ENCODE measurements at places on chromosomes 1 and 21.

- DNase-seq = no peak
Observed at GRCh38 chr21:41885341-41886024, 6.3 kb upstream of the PRDM15 start.

DNA sequence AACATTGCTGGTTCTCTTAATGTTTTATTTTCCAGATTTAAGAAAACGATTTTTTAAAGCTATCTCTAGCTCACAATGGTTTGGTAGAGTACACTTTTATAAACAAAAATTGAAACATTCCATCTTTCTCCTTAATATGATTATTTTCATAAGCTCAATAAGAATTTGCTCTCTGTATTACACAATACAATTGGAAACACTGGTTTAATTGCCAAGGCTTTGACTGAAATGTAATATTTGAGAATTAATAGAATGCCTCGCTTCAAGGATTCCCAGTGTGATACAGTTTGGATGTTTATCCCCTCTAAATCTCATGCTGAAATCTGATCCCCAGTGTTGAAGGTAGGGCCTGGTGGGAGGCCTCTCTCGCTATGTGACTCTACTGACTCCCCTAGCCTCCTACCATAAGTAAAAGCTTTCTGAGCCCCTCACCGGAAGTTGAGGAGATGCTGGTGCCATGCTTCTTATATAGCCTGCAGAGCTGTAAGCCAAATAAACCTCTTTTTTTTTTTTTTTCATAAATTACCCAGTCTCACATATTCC is 67.4 kb downstream of the DDAH1 start:
- DNase-seq = no peak

DNA sequence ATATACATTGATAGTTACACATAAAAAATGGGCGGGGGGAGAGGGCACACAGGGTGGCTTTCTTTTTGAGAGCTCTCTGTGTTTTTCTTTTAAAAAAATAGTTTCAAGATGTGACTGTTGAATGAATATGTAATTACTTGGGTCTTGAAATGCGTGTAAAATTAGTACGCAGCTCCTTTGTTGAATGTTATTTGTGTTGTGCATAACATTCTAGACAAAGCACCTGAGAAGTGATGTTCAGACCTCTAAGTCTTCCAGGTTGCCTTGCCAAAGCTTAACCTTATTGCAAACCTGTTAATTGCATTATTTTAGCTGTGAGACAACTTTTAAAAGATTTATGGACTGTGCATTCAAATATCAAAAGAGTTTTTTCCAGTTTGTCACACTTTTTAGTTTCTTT is 5.4 kb downstream of the PBX1 start:
- no peak for DNase-seq

DNA sequence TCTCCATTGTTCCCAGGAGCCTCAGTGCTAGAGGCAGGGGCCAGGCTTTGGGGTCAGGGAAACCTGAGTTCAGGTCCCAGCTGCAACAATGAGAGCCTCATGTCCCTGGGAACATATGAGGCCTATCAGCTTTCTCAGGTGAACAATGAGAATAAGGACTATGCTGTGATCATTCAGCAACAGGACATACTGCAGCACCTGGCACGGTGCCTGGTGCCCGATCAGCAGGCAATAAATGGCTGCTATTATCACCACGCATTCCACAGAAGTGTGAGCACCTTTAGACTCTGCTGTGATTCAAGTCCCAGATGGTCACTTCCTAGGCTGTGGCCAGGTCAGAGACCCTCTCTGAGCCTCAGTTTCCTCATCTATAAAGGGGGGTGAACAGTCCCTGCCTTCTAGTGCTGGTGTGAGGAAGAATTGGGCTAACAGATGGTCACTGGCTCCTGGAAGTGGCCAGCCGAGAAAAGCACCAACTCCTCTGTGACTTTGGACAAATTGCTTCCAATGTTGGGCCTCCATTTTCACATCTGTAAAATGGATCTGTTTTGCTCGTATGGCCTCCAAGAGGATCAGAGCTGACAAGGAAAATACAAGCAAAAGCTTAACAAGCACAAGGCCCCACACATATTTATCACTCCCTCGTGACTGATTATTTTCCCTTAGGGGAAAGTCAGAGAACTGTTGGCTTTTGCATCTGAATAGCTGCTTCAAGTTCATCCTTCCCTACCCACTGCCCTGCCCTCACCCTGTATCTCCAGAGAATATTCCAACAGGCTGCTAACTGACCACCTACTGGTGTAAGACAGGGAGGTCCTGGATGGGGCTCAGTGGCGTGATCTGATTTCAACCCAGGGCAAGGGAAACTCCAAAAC is 1.1 kb downstream of the SLC5A9 start:
- no peak for DNase-seq

GRCh38 chr1:185573677-185574076 is 160.5 kb upstream of the HMCN1 start:
- no peak for DNase-seq

DNA sequence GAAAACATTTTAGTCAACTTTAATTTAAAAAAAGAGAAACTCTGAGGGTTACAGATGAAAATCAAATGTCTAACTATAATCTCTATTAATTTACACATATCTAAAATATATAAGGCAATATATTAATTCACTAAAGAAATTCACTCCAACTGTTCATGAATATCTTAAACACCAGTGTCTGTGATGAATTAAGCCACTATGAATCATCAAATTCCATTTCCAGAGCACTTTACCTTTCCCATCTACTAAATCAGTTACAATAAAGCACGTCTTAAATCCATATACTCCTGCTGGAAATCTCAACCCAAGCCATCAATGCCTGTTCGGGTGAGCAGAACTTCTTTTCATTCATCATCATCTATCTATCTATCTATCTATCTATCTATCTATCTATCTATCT is 4.3 kb downstream of the TAF5L start:
- no peak for DNase-seq

GRCh38 chr1:158150523-158150922 is 30.2 kb upstream of the CD1D start:
- no peak for DNase-seq

DNA sequence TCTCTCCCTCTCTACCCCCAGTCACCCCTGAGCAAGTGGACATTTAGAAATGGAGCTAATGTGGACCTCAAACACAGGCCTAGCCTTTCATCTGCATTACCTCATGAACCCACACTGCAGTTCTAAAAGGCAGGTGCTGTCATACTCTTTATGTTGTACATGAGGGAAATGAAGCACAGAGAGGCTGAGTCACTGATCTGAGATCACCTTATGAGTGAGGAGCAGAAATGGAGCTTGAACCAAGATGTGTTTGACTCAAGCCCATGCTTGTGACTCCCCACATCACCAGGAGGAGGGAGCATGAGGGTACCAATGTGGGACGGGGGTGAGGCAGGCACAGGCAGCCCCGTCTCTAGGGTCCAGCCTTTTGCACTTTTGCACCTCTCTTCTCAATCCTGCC is 702.8 kb downstream of the PTPRU start:
- no peak for DNase-seq

GRCh38 chr1:220757441-220757840 is 9.3 kb downstream of the MTARC2 start:
- DNase-seq = no peak

DNA sequence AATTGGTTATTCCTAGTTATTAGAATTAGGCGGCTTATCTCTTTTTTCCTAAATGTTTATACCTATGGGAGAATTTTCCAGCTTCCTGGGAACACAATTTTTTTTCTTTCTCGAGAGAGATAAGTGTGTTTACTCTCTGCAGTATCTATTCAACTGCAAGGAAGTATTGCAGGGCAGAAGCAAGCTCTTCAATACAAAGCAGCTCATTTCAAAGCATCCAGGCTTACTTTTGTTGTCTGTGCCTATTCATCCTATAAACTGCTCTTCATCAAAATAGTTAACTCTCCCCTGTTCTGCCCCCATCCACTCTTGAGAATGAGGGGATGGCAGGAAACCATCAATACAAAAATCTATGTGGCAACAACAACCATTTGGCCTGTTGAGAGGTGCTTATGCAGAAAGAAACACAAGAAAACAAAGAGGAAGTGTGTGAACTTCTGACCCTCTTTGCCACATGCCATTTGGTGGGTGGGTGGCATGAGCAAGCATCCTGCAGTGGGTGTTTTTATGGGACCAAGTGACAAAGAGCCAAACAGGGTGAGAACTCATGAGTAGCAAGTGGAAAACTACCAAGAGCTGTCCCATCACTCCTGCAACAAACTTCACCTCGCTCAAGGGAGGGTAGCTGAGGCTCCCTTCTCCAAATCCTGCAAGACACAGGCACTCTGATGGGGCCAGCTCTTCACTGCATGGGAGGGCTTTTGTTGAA is 50.6 kb upstream of the MRPS6 start:
- DNase-seq = no peak

GRCh38 chr1:2979191-2980072 is 41.8 kb upstream of the ACTRT2 start:
- DNase-seq = no peak

- DNase-seq = no peak
Observed at GRCh38 chr1:173099166-173099565, 48.4 kb upstream of the TNFSF18 start.

GRCh38 chr1:1788646-1789431 is 10.6 kb upstream of the NADK start:
- no peak for DNase-seq

DNA sequence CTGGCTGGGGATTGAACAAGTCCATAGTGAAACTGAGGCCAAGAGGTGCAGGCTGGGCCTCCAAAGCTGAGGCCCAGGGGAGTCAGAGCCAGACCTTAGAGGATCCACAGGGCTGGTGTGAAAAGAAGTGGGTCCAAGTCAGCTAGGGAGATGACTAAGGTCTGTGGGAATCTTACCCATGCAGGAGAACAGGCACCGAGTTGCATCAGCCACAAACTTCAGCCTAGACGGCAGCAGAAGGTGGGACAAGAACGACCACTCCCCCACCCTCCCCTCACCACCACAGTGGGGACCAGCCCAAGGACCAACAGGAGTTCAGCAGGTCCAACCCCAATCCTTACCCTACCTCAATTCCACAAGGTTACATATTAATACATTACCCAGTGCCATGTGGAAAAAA is 282.3 kb downstream of the TTLL7 start:
- DNase-seq = no peak

- no peak for DNase-seq
Observed at GRCh38 chr21:31295676-31296075, 48.4 kb downstream of the TIAM1 start.

GRCh38 chr1:243269461-243269801 is 13.6 kb downstream of the SDCCAG8 start:
- no peak for DNase-seq

GRCh38 chr1:80933346-80933745 is 867.4 kb upstream of the ADGRL2 start:
- no peak for DNase-seq

- DNase-seq = peak; percentile 96
Observed at GRCh38 chr21:45981151-45982091, at the start of gene COL6A1. COL6A1 (plus strand) TSS chr21:45981770; CDS start chr21:45981851, 81 bp downstream.

- no peak for DNase-seq
Observed at GRCh38 chr1:110645821-110646735, 28.7 kb downstream of the KCNA3 start.

DNA sequence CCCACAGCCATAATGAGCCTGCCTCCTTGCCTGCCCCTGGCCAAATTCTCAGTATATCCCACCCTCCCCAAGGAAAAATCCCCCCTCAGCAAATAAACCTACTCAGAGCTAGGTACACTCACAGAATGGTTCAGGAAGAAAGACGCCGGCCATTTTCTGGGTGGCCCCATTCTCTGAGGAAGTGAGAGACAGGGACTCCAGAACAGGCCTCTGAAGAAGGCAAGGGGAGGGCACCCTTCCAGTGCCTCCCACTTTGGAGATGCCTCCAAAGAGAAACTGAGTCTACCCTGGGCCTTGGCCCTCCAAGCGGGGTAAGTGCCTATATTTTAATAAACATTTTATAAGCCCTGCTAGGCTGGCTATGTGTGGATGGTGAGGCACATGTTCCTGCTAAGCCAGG is 2.3 kb downstream of the PACC1 start:
- DNase-seq = peak; percentile 52

DNA sequence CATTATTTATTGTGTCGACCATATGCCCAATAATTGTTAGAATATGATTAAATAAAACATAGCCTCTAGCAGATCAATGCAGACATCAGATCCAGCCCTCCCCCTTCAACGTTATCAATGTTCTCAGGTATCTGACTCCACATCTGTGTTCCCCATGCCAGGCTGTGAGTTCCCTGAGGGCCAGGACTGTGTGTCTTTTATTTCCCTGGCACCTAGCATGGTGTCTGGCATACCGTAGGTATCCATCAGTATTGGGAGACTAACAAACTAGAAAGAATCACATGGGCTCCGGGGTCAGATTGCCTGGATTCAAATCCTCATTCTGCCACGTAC is 48.3 kb downstream of the SDC3 start:
- no peak for DNase-seq

DNA sequence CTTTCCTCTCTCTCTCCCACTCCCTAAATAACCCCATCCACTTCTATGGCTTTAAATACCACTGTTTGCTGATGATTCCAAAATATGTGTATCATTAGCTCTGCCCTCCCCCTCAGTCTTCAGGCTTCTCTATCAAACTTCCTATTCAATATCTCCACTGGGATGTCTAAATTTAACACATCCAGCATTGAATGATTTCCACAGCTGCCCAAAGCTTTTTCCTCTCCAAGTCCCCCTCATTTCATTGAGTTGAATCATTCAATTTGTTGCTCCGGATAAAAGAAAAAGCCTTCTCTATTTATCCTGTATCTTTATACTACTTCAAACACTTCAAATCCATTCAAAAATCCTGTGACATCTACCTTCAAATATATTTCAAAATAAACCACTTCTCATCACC is 225.0 kb downstream of the SEC16B start:
- DNase-seq = no peak

GRCh38 chr1:218679988-218680748 is 335.0 kb downstream of the TGFB2 start:
- DNase-seq = no peak

GRCh38 chr1:167057241-167057688 is 32.9 kb downstream of the GPA33 start:
- DNase-seq = peak; percentile 56

DNA sequence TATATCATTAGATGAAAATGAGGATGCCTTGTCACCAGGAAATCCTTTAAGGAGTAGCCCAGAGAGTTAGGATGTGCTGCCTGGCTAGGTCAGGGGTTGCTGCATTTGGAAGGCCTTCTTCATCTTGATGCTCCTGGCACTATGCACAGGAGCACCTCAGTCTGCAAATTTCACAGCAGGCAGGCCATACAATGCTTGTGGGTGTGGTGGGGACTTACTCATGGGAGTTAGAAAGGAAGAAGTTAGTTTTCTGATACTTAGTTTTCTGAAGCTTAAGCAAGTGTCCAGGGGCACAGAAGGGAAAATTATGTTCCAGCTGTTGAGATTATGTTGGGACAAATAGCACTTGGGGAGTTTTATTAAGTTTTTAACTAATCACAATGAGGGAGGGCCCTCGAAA is 11.4 kb downstream of the HLX start:
- no peak for DNase-seq

GRCh38 chr1:226310245-226310540 is 1.2 kb upstream of the LIN9 start:
- DNase-seq = no peak

All from vagina (tissue), 2 donors.